ENCODE measurements at places on chromosomes 13 and 19.

DNA sequence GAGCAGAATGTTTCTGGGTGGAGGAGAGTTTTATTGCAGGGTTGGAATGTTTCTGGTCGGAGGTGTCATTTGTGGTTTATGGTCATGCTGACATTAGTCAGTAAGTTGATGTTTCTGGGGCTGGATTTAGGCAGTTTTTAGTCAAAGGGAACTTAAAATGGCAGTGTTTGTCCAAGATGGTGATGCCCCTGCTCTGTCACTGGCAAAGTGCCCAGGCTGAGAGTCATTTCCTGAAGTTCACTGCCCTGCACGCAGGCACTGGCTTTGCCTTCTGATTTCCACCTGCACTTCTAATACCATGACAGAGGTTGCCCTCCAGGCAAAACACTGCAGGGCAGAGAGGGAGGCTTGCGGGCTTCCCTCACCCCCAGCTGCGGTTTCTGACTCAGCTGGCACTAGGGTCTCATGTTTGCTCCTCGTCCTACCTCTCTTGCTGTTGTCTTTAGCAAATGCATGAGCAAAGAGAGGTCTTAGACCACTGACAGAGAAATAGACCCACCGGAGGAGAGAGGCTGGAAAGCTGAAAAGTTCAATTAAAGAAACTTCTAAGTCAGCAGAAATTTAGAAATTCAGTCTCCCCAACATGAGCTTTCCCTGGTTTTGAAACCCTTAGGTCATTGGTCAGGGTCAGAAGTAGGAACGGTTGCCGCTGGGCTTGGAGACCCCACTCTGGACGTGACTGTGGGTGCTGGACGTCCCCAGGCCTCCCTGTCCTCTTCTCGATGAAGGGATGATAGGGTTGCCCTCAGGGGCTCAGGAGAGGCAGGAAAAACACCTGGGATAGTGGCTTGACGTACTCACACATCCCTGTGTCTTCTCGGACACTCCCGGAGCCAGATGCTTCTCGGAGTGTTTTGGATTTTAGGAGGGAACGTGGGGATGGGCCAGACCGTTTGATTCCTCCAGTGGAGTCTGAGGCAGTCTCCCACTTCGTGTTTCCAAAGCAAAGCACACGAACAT, 26.3 kb downstream of the TMEM255B start:
- no peak for DNase-seq

DNA sequence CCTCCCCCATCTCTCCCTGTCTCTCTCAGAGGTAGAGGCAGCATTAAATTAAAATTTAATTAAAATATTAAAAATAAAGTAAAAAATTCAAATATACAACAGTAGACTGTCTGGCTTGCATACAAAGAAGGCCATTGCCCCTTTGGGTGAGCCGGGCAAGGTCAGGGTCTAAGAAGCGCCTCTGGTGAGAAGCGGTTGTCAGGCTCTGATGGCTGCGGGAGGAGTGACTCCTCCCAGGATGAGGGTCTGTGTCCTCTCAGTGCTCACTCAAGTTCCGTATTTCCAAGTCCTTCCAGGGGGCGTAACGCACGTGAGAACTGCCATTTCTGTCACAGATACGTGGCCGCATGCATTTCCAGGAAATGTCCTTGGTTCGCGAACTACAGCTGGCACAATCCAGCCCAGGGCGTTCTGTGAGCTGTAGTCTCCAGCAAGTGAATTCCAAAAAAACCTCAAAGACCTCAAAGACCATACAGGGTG, 737 bp upstream of the ZNF181 start:
- DNase-seq, result no peak

- no peak for DNase-seq
These were observed 213.1 kb upstream of the TMTC4 start for GRCh38 chr13:100887729-100888151.

GRCh38 chr19:55027472-55028337, 10.4 kb downstream of the GP6 start:
- DNase-seq, result no peak

GRCh38 chr19:29664753-29665214, 477 bp upstream of the PLEKHF1 start:
- DNase-seq, result no peak

DNA sequence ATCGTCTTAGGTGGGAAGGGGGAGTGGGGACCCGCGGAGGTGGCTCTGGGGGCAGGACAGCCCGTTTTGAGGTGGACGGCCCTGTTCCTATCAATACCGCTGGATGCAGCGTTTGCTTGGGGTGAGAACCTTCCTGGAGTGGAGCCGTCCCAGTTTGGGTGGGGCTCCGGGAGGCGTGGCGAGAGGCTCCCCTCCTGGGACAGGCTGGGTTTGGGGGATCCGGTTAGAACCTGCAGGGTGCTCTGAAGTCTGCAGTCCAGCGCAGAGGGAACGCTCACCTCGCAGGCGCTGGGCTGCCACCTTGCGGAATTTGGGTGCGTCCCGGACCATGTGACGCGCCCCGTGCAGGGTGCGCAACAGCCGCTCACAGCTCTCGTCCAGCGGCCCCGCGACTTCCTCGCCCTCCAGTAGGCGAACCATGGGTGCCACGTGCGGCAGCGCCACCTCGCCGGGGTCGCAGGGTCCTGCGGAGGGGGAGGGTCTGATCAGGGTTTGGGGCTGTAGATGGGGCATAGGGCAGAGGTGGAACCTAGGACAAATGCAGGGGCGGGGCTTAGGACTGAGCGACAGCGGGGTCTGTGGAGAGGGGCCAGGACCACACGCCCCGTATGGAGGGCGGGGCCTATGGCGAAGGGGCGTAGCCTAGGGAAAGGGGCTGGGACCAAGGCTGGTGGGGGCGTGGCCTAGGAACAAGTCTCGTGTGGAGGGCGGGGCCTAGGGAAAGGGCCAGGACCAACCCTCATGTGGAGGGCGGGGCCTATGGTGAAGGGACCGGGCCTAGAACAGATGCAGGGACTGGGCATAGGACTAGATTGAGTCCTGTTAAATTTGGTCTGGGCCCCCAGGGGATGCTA, 13.8 kb downstream of the SH2D3A start:
- peak; percentile 49 for DNase-seq

GRCh38 chr19:29841209-29841558, 29.4 kb downstream of the CCNE1 start:
- DNase-seq, result no peak
